ENCODE measurements at places on chromosomes 2 and 18. TPM values are rescaled to one million over a fixed set of nuclear protein-coding genes. Genes with fewer than 3 reads are reported as not detected.

Gene EFR3B
- 0.14 TPM for total RNA-seq

Gene UGT1A4
- total RNA-seq, result not detected

DNA sequence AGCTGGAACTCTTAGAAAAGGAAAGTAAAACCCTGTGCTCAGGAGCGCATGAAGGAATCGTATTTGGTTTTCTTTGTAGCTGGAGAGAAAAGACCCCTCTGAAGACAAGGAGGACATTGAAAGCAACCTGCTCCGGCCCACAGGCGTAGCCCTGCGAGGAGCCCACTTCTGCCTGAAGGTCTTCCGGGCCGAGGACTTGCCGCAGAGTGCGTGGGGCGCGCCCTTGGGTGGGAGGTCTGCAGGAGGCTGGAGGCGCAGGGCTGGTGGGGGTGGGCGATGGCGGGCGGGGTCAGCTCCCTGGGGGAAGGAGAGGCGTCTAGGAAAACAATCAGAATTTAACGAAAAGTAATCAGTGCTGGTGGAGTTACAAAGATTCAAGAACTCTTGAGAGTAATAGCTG is 72.8 kb downstream of the DYSF start:
- no peak overlapping the region for H3K27ac ChIP-seq
- no peak overlapping the region for H3K4me3 ChIP-seq
- no peak for DNase-seq
- no peaks in the 10 kb centered on the region for H3K4me1 ChIP-seq

Gene GPR35
- total RNA-seq, result 3.3 TPM

- DNase-seq, result no peak
- no peak overlapping the region for H3K4me3 ChIP-seq
- no peaks in the 10 kb centered on the region for H3K4me1 ChIP-seq
- no peaks in the 10 kb centered on the region for H3K27me3 ChIP-seq
- no peak overlapping the region for H3K27ac ChIP-seq
Observed at GRCh38 chr2:2524348-2524941, 193.4 kb upstream of the MYT1L start.

Gene PDE6D
- total RNA-seq, result 31.8 TPM

Gene RTP5
- total RNA-seq, result 0.14 TPM

- no peak overlapping the region for H3K4me3 ChIP-seq
- no peak overlapping the region for H3K27ac ChIP-seq
- no peaks in the 10 kb centered on the region for H3K4me1 ChIP-seq
- no peaks in the 10 kb centered on the region for H3K36me3 ChIP-seq
- no peak for DNase-seq
Observed at GRCh38 chr18:53689886-53690285, 534.6 kb downstream of the MBD2 start.

DNA sequence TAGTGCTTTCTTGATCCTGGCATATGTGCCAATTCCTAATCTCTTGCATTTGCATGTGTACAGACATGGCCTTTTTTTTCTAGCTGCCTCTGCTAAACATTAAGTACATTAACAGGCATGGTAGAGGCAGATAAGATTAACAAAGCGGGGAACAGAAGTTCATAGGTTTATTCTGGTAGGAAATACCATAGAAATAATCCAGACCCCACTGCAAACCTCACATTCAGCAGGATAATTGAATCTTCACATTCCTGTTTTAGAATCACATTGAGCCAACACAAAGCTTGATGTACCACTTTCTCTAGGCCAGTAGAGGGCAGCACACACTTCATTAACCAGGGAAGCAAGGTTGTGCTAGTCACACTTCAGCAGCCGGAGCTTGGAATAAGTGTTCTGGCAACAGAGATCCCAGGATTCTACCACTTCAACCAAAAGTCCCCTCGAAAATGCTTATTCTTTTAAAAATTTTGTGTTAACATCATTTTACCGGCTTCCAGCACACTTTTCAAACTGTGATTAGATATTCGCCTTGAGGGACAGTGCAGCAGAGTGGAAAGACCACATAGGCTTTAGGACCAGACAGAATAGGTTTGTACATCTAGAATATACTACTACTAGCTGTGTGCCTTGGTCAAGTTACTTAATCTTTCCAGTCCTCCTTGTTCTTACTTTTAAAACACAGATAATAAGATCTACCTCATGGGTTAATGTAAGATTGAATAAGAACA is 420.2 kb upstream of the CHST9 start:
- DNase-seq, result peak; percentile 52
- H3K27me3 ChIP-seq, result no peaks in the 10 kb centered on the region
- no peak overlapping the region for H3K27ac ChIP-seq
- H3K4me1 ChIP-seq, result no peaks in the 10 kb centered on the region
- no peak overlapping the region for H3K4me3 ChIP-seq

Gene ANKRD62
- 4.3 TPM for total RNA-seq

Gene LYG1
- 0.32 TPM for total RNA-seq

- no peaks in the 10 kb centered on the region for H3K4me1 ChIP-seq
- no peak overlapping the region for H3K4me3 ChIP-seq
- H3K27me3 ChIP-seq, result no peaks in the 10 kb centered on the region
- H3K36me3 ChIP-seq, result no peaks in the 10 kb centered on the region
Observed at GRCh38 chr2:152369176-152369860, 34.3 kb downstream of the FMNL2 start.

DNA sequence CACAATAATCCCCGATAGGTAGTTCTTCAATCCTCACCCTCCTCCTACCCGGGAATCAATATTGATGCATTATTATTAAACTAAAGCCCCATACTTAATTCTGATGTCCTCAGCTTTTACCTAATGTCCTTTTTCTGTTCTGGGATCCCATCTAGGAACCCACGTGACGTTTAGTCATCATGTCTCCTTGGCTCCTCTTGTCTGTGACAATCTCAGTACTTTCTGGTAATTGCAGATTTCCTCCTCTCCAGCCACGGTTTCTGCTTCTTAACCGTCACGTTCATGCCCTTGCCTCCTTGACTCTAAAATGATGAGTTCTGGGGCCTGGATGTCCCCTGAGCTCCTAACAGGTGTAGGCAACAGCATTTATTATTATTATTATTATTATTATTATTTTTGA is 2.9 kb upstream of the DGKD start:
- no peaks in the 10 kb centered on the region for H3K27me3 ChIP-seq
- no peaks in the 10 kb centered on the region for H3K4me1 ChIP-seq
- no peaks in the 10 kb centered on the region for H3K36me3 ChIP-seq
- no peak overlapping the region for H3K4me3 ChIP-seq
- H3K27ac ChIP-seq, result no peak overlapping the region

- H3K4me1 ChIP-seq, result peaks cover 15% of the 10 kb centered on the region
- H3K27me3 ChIP-seq, result no peaks in the 10 kb centered on the region
- no peak overlapping the region for H3K4me3 ChIP-seq
- no peaks in the 10 kb centered on the region for H3K36me3 ChIP-seq
- H3K27ac ChIP-seq, result peak overlapping the region; percentile 13
- DNase-seq, result peak; percentile 43
Observed at GRCh38 chr2:148999451-148999921, 39.0 kb upstream of the LYPD6B start.

Gene SNTG2
- total RNA-seq, result 2.0 TPM

DNA sequence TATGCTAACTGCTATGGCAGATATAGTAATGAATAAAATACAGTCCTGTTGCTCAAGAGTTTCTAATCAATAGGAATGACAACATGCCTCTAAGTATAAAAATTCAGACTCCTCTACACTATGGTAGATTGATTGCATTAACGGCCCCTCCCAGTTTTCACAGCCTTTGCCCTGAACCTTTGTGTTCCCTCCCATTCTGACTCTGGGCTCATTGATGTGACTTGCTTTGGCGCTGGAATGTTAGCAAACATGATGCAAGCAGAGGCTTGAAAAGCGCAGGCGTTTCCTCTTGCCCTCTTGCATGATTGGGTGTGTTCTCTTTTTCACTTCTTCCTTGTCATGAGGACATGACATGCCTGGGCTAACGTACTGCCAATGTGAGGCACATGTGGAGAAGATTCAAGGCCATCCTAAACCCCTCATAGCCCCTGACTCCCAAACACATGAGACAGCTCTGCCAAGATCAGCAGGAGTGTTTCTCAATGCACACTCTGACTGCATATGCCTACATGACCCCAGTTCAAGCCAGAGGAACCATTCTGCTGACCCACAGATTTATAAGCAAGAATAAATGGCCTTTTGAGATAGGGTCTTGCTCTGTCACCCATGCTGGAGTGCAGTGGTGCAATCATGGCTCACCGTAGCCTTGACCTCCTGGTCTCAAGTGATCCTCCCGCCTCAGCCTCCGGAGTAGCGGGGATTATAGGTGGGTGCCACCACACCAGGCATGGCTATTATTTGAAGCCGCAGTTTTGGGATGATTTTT is 49.7 kb upstream of the CD28 start:
- H3K4me1 ChIP-seq, result peaks cover 2% of the 10 kb centered on the region
- no peaks in the 10 kb centered on the region for H3K27me3 ChIP-seq
- H3K4me3 ChIP-seq, result no peak overlapping the region
- H3K36me3 ChIP-seq, result no peaks in the 10 kb centered on the region
- peak; percentile 81 for DNase-seq

DNA sequence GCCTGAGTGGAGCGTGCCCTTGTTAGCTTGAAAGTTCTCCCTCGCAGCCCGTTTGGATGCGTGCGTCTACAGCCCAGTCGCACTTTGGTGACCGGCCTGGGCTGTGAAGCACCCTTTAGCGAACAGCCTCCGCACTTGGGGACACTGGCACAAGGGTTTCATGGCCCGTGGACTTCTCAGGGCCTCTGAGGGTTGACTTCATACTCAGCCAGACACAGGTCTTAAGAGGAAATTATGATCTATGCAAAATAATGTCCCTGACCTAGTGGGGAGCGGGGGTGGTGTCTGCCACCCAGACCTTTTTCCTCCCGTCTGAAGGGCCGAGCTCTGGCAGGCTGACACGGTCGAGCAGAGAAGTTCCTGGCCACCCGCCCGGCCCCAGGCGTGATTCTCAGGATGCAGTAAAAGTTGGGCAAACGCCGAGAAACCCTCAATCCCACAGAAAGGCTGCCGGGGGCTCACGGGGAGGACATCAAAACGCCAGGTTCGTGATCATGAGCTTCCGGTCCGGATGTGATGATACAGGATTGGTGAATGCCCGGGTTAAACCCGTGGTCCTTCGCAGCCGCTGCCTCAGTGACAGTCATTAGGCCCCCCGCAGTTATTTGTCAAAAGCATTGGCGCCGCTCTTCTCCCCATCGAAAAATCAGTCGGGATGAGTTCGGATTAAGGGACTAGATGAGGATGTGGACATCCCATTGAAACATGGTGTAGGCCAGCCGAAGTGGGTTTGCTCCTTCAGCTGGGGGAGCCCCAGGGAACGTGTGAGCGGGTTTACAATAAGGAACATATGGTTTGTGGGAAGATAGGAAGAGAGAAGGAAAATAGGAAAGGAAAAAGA is 3.6 kb upstream of the PAX3 start:
- H3K36me3 ChIP-seq, result no peaks in the 10 kb centered on the region
- no peak overlapping the region for H3K27ac ChIP-seq
- no peak overlapping the region for H3K4me3 ChIP-seq
